Osteoblast (primary cell): ENCODE measurements at places on chromosomes 2 and 18. TPM values are rescaled to one million over a fixed set of nuclear protein-coding genes. Genes with fewer than 3 reads are reported as not detected.

- DNase-seq, result no peak
- H3K4me3 ChIP-seq, result no peak overlapping the region
- H3K4me1 ChIP-seq, result no peaks in the 10 kb centered on the region
These were observed 437.1 kb downstream of the BCL11A start for GRCh38 chr2:60116161-60116875.

DNA sequence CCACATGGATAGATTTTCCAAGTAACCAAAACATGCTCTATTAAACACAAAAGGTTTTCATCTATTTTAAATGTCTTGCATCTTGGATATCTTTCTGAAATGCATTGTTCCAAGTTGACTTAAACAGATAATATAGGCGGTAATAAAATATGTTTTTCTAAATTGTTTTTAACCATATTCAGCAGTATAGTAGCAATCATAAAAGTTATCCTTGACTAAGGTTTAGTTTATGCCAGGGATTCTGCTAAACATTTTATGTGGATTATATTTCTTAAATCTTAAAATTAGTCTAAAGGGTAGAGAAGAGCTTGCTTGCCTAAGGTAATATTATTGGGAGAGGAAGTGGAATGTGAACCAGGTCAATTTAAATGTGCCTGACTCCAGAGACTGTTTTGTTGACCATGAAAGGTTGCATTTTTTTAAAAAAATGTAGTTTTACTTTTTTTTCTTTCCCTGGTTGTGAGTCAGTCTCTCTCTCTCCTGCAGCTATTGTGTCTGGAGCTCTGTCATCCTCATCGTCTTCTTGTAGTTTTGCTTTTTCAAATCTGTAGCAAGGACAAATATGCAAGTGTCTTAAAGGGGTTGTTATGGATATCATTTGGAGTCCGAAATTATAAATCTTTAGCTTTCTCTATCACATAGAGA lies 309.1 kb upstream of the COL3A1 start:
- peak; percentile 72 for DNase-seq
- H3K27me3 ChIP-seq, result no peaks in the 10 kb centered on the region
- no peaks in the 10 kb centered on the region for H3K36me3 ChIP-seq
- H3K27ac ChIP-seq, result no peak overlapping the region
- H3K4me1 ChIP-seq, result peaks cover 13% of the 10 kb centered on the region

DNA sequence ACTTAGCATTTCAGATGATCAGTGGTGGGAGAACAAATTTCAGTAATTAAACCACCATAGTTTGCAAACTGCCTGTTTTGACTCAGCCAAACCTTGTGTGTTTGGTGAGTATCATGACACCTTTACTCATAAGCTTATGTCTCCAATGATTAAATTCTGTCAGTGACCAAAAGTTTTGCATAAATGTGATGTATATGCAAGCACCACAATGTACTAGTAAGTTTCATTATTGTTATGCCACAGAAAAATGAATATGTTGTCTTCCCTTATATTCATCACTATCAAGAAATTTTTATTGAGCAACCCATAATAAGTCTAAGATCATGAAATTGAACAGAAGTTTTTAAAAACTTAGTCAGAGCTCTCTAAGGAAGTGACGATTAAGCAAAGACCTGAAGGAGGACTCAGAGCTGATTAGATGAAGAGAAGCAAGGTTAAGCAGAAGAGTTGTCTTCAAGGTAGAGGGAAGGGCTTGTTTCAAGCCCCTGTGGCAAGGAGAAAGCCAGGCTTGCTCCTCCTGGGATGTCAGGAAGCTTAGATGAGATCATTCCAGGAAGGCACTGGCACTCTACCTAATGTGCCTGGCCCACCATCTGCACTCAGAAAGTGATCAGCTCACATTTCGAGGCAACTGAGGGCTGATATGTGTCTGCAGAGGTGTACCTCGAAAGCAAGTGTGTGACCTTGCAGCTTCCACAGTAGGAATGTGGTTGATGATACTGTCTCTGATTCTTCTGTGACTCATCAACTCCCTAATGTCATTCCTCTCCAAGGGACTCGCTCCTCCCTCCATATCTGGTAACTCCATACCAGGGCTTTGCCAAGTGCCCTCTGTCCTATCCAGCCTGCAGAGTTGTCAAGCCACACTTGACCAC lies 54.7 kb downstream of the KCTD18 start:
- H3K36me3 ChIP-seq, result peaks cover 12% of the 10 kb centered on the region
- no peak overlapping the region for H3K4me3 ChIP-seq
- peaks cover 18% of the 10 kb centered on the region for H3K4me1 ChIP-seq
- no peaks in the 10 kb centered on the region for H3K27me3 ChIP-seq
- DNase-seq, result no peak
- H3K27ac ChIP-seq, result peak overlapping the region; percentile 43

GRCh38 chr2:27307287-27307544 lies 1.0 kb downstream of the UCN start:
- H3K4me3 ChIP-seq, result no peak overlapping the region
- peaks cover 15% of the 10 kb centered on the region for H3K36me3 ChIP-seq
- no peak overlapping the region for H3K27ac ChIP-seq
- H3K4me1 ChIP-seq, result no peaks in the 10 kb centered on the region
- peaks cover 44% of the 10 kb centered on the region for H3K27me3 ChIP-seq

DNA sequence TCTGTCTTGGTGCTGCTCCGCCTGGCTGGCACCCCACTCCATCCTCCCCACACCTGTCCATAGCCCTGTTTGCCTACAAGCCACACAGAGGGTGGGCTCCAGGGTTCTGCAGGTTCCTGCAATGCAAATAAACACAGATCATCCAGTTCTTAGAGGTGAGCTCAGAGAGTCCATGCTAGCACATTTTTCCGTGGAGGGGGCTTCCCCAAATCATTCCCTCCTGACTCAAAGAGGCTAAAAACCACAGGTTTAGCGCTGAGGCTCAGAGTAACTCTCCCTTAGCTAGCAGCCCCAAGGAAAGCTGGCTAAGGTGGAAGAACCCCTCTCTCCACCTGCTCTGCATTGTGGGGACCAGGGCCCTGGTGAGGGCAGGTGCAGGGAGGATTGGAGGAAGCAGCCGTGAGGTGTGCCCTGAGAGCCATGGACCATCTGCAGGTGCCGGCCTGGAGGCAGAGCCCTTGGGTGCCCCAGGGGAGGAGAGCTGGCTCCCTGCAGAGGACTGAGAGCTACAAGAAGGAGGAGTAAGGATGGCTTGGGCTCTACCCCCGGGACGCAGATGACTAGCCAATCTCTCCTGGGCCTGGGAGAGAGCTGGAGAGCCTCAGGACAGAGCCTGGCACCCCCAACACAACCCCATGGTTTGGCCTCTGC lies 23.8 kb upstream of the TEX44 start:
- H3K4me3 ChIP-seq, result no peak overlapping the region
- no peaks in the 10 kb centered on the region for H3K27me3 ChIP-seq
- peak; percentile 19 for DNase-seq

GRCh38 chr18:371609-371982 lies 103.7 kb upstream of the THOC1 start:
- no peaks in the 10 kb centered on the region for H3K27me3 ChIP-seq
- no peaks in the 10 kb centered on the region for H3K36me3 ChIP-seq
- H3K4me1 ChIP-seq, result peaks cover 5% of the 10 kb centered on the region
- H3K27ac ChIP-seq, result no peak overlapping the region
- DNase-seq, result no peak

- no peak for DNase-seq
- H3K36me3 ChIP-seq, result no peaks in the 10 kb centered on the region
- H3K27me3 ChIP-seq, result no peaks in the 10 kb centered on the region
These were observed 122.6 kb upstream of the CTDP1 start for GRCh38 chr18:79556829-79557585.

DNA sequence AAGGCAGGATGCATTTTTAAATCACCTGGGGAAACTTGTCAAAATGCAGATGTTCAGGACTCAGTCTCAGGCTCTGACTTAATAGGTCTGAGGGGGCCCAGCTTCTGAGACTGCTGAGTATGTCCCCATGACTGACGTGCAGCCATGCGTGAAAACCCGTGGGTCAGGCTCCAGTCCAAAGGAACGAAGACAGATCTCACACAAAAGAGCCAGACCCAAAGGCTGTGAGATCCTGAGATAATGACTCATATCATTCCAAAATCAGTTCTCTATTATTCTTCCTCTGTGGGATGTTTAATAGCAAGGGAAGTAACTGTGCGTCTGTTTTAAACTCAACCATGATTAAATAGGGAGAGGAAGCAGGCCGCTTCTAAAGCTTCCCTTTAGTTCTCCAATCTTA lies 107.4 kb upstream of the ACAA2 start:
- H3K27ac ChIP-seq, result no peak overlapping the region
- H3K4me1 ChIP-seq, result no peaks in the 10 kb centered on the region
- no peak overlapping the region for H3K4me3 ChIP-seq
- no peaks in the 10 kb centered on the region for H3K36me3 ChIP-seq
- peaks cover 15% of the 10 kb centered on the region for H3K27me3 ChIP-seq

- H3K4me1 ChIP-seq, result peaks cover 4% of the 10 kb centered on the region
- DNase-seq, result no peak
- no peaks in the 10 kb centered on the region for H3K36me3 ChIP-seq
- H3K4me3 ChIP-seq, result no peak overlapping the region
- no peak overlapping the region for H3K27ac ChIP-seq
- H3K27me3 ChIP-seq, result no peaks in the 10 kb centered on the region
These were observed 832.0 kb upstream of the ZEB2 start for GRCh38 chr2:145351864-145352425.

- no peak for DNase-seq
- peak within 1 kb of the TSS; percentile 96 for H3K27ac ChIP-seq
- H3K36me3 ChIP-seq, result peaks cover 17% of the 10 kb centered on the region
- H3K27me3 ChIP-seq, result no peaks in the 10 kb centered on the region
These were observed at the start of gene COL6A3 for GRCh38 chr2:237413777-237414661. Gene COL6A3, minus strand, starts transcription at chr2:237414164. Its CDS starts 17,347 bp downstream, at chr2:237396817.

DNA sequence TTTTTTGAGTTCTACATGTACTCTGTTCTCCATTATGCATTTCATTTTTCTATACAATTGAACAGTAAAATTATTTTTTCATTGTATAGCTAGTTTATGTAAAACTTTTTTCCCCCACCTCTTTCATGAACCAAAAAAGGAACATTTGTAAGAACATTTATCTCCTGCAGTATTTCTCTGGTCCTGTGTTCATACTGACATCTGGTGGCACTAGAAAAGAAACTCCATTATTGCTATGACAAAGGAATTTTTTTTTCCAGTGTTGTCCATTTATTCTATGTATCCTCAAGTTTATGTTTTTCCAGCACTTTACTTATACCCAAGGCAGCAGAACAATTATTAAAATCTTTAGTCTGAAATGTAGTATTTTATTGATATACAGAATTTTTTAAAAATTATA lies 27.4 kb upstream of the CHAC2 start:
- H3K4me1 ChIP-seq, result no peaks in the 10 kb centered on the region
- peak; percentile 8 for DNase-seq
- H3K27ac ChIP-seq, result no peak overlapping the region
- no peaks in the 10 kb centered on the region for H3K36me3 ChIP-seq
- no peak overlapping the region for H3K4me3 ChIP-seq

GRCh38 chr2:64423303-64423702 lies 30.7 kb upstream of the LGALSL start:
- no peaks in the 10 kb centered on the region for H3K36me3 ChIP-seq
- H3K4me3 ChIP-seq, result no peak overlapping the region
- H3K27ac ChIP-seq, result no peak overlapping the region

- H3K36me3 ChIP-seq, result no peaks in the 10 kb centered on the region
- H3K27ac ChIP-seq, result no peak overlapping the region
- no peak for DNase-seq
- H3K4me3 ChIP-seq, result no peak overlapping the region
- H3K27me3 ChIP-seq, result no peaks in the 10 kb centered on the region
- H3K4me1 ChIP-seq, result no peaks in the 10 kb centered on the region
These were observed 913.4 kb downstream of the CBLN2 start for GRCh38 chr18:71630696-71631095.

GRCh38 chr2:234292205-234292961 lies 204.5 kb downstream of the ARL4C start:
- peak; percentile 26 for DNase-seq
- peaks cover 29% of the 10 kb centered on the region for H3K4me1 ChIP-seq
- H3K27me3 ChIP-seq, result no peaks in the 10 kb centered on the region
- H3K4me3 ChIP-seq, result no peak overlapping the region

DNA sequence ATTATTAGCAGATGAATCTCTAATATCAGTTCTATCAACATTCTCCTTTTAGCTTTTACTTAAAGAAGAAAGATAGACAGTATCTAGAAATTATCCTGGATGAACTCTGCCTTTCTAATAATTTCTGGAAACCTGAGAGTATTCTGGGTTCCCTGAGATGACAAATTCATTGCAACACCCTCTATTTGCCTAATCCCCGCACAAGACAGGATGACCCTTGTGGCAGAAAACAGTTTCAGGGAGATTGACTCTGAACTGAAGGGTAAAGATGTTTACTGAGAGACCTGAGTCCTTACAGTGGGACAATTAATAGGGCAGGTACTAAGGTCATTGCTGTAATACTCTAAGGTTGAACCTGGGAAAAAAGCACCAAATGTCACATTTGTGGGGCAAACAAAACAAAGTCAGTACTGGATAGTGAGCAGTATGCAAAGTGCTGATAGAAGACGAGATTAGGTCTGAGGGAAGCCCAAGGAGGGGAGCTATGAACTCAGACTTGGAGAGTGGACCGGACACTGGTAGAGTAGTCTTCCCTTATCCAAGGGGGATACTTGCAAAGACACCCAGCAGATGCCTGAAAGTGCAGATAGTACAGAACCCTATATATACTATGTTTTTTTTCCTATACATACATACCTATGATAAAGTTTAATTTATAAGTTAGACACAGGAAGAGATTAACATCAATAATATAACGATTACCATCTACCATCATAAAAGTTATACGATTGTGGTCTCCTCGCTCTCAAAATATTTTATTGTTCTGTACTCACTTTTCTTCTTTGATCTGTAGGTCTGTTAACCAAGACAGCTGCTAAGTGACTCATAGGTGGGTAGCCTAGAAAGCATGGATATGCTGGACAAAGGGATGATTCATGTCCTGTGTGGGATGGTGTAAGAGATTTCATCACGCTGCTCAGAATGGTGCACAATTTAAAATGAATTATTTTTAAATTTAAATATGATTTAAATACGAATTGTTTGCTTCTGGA lies 148.3 kb upstream of the KLHL14 start:
- peaks cover 12% of the 10 kb centered on the region for H3K4me1 ChIP-seq
- DNase-seq, result peak; percentile 86
- H3K27me3 ChIP-seq, result peaks cover 4% of the 10 kb centered on the region
- no peak overlapping the region for H3K4me3 ChIP-seq
- H3K27ac ChIP-seq, result no peak overlapping the region

DNA sequence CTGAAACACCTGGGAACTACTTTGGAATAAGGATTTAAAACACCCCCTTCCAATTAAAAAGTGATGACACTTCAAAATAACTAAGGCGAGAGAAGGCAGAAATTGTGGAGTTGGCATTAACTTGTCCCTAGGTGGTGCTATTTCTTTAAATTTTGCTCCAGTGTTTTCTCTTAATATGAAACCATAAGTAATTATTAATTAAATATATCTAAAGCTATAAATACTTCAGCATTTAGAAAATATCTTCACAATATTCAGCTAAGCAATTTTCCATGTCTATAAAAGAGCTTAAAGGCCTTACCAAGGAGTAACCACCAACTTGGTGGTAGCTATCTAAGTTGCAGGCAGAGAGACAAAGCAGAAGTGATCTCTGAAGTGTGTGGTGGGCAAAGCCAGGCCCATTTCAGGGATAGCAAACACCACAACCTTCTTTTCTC lies 186.8 kb upstream of the PGAP1 start:
- no peak overlapping the region for H3K27ac ChIP-seq
- DNase-seq, result peak; percentile 86
- no peaks in the 10 kb centered on the region for H3K36me3 ChIP-seq
- peaks cover 15% of the 10 kb centered on the region for H3K4me1 ChIP-seq
- no peaks in the 10 kb centered on the region for H3K27me3 ChIP-seq

Gene GKN1
- 0.29 TPM in 1 of 2 replicates, not detected in the other for total RNA-seq

Gene ACADL
- total RNA-seq, result not detected in 2 replicates

Gene SERPINB11
- total RNA-seq, result not detected in 2 replicates

Gene GATA6
- 10.9 and 16.6 TPM in 2 replicates for total RNA-seq

Gene CDH2
- total RNA-seq, result 75.6 and 78.7 TPM in 2 replicates

Gene ATP6V1B1
- 0.88 and 2.5 TPM in 2 replicates for total RNA-seq

Gene SCN9A
- 1.8 and 2.1 TPM in 2 replicates for total RNA-seq

Gene IL1R2
- 0.36 and 0.88 TPM in 2 replicates for total RNA-seq

Gene NOSTRIN
- 0.59 and 1.4 TPM in 2 replicates for total RNA-seq
